Stimulated activated CD8-positive, alpha-beta memory T cell treated with anti-CD3 and anti-CD28 coated beads, Interleukin-15, amount 100 ng/mL, for 48 hours (primary cell): ENCODE measurements at places on chromosomes 12 and 14.

DNA sequence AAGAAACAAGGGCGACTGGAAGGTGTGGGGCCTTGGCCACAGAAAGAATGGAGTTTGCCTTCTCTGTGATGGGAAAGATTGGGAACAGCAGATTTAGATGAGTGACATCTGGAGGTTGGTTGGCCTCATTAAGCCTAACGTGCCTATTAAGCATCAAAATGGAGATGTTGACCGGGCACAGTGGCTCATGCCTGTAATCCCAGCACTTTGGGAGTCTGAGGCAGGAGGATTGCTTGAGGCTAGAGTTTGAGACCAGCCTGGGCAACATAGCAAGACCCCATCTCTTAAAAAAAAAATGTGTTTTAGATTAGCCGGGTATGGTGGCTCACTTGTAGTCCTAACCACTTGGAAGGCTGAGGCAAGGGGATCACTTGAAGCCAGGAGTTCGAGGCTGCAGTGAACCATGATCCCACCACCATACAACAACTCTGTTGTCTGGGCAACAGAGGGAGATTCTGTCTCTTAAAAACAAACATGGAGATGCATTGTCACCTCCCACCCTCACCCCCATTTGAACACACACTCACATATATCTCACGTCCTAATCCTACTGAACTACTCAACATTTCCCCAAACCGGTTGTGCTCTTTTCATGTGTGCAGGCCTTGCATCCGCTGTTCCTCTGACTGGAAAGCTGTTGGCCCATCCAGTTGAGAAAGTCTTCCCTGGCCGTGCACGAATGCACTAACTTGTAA, 172.1 kb downstream of the ETV6 start:
- no peak for DNase-seq

- no peak for DNase-seq
Observed at GRCh38 chr14:50797250-50798047, 33.5 kb downstream of the NIN start.

DNA sequence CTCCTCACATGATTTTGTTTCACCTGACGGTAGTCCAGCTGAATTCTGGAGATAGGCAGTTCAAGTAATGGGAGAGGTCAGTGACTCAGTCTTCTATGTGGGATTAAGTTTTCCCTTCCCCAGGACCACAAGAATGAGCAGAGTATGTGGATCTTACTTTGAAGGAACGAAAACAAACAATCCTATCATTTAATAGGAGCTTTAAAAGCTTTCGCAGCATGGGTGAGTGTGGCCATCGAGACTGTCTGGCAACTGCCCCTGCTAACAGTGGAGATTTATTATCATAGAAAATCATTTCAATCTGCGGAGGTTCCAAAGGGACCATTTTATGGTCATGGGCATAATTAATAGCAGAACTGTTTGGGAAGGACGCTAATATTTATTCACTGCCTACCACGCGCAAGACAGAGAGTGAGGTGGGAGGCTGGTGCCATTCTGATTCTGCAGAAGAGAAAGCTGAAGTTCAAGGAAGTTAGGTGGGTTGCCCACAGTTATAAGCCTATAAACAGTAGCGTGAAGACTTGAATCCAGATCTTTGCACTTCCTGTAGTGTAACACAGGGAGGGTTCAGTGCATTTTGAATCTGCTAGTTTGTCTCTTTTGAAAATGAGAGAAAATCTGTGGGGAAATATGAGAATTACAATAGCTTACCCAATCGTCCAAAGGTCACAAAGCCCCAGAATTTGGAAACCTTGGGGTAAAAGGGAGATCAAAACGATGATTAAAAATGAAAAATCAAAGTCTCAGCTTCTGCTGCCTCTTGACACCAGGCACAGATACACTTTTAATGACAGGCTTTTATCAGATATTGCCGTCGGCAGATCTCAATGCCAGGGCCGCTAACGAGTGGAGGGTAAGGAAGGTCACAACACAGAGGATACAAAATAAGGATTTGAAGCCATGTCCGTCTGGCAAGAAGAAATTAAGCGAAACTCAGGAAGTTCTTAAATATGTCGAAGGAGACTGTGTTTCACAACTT, 209.6 kb downstream of the CRADD start:
- DNase-seq, result no peak

DNA sequence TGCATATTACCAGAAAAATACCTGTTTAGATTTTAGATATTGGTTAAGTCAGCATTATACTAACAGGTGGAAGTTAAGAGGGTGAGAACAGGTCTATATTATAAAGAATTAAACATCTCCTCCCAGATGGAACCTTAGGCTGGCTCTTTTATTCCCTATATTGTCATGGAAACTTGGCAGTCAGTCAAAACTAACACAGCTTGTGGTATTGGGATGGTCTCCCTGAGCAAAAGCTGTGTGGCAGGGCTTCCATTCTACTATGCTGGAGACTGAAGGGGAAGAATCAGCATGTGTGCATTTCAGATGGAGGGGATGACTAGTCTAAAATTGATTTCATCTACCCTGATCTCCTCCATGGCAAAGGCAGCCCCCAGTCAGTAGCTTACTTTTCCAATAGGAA, 66.7 kb downstream of the SMOC1 start:
- DNase-seq, result no peak

DNA sequence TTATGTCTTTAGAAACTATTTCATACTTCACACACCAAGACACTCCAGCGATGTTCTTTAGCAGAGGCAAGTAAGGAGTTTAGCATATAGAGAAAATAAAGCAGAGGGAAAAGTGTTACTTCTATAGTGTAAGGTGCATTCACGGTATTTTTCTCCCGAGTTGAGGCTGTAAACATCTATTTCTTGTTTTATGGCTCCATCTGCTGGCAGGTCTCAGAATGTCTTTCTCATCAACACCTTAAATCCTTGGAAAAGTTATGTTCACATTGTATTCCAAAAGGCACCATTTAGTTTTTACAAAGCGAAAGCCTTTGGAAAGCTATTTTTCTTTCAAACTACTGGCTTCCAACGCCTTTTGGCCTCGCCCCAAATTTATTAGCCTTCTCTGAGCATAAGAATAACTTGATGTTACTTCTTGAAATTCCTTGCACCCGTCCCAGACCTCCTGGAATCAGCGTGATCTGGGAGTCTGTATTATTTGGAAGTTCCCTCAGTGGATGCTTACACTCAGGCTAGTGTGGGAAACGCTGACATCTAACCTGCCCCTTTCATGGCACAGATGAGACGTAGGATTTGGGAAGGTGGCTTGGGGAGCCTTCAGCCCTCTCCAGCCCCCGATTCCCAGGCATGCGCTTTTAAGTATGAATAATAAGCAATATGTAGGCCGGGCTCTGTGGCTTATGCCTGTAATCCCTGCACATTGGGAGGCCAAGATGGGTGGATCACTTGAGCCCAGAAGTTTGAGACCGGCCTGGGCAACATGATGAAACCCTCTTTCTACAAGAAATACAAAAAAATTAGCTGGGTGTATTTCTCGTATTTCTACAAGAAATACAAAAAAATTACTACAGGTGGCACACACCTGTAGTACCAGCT, 1.9 kb upstream of the PIWIL1 start:
- no peak for DNase-seq

GRCh38 chr12:111706145-111706544, 20.3 kb downstream of the ACAD10 start:
- no peak for DNase-seq

GRCh38 chr14:94368243-94368590, 20.2 kb downstream of the SERPINA1 start:
- DNase-seq, result no peak
